Liver (tissue), 10 donors: ENCODE measurements at places on chromosomes 13 and 19.

GRCh38 chr19:49923055-49924003 lies 5.7 kb upstream of the ATF5 start:
- H3K4me3 ChIP-seq = peak overlapping the region; percentile 7
- no peaks in the 10 kb centered on the region for H3K36me3 ChIP-seq
- DNase-seq = peak; percentile 67
- H3K27ac ChIP-seq = peak overlapping the region; percentile 96
- peaks cover 13% of the 10 kb centered on the region for H3K4me1 ChIP-seq

DNA sequence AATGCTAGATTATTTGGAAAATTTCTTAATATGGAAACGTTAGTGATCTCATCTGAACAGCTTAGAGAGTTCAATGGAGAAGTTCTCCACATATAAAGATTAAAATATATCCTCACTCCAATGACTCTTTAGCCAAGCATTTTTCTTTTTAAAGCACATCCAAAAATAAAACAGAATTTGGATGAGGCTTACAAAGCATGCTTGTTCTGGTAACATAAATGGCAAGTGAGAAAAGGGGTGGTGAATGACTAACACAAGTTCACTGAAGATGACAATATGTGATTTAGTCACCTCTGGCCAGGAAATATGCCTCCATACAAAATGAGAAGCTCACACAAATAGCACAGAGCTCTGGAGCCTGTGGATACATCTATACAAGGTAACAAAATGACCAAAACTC lies 253.0 kb downstream of the PCDH20 start:
- no peaks in the 10 kb centered on the region for H3K36me3 ChIP-seq
- DNase-seq = no peak
- H3K4me3 ChIP-seq = no peak overlapping the region
- no peak overlapping the region for H3K27ac ChIP-seq

DNA sequence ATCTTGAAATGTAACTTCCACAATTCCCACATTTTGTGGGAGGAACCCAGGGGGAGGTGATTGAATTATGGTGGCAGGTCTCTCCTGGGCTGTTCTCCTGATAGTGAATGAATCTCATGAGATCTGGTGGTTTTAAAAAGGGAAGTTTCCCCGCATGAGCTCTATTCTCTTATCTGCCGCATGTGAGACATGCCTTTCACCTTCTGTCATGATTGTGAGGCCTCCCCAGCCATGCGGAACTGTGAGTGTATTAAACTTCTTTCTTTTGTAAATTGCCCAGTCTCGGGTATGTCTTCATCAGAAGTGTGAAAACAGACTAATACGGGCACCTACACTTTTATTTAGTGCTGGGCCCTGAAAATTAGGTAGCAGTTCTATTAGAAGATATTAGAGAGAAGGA lies 45.8 kb downstream of the TNFSF13B start:
- no peaks in the 10 kb centered on the region for H3K36me3 ChIP-seq
- no peaks in the 10 kb centered on the region for H3K4me1 ChIP-seq
- no peak overlapping the region for H3K4me3 ChIP-seq
- no peak overlapping the region for H3K27ac ChIP-seq
- no peaks in the 10 kb centered on the region for H3K27me3 ChIP-seq

DNA sequence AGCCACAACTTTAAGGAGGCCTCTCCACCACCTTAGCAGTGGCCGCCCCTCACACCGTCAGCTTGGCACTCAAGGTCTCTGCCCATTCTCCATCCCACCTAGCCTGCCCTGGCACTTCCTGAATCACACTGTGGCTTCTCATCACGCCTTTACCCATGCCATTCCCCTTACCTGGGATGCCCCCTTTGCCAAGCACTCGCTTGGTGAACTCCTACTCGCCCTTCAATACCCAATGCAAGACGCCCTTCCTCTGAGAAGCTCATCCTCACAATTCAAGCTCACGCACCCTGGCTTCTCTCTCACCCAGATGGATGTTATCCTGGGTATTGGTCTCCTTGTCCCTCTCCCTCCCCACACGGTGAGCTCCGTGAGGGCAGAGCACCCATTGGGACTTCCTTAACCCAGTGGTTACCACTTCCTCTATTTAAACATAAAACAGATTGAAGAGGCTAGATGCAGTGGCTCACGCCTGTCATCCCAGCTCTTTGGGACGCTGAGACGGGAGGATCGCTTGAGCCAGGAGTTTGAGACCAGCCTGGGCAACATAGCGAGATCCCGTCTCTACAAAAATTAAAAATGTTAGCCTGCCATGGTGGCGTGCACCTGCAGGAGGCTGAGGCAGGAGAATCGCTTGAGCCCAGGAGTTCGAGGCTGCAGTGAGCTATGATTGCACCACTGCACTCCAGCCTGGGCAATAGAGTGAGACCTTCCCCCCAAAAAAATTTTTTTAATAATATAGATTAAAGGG lies 12.6 kb upstream of the SHD start:
- H3K27ac ChIP-seq = no peak overlapping the region
- H3K4me3 ChIP-seq = no peak overlapping the region
- no peak for DNase-seq
- no peaks in the 10 kb centered on the region for H3K27me3 ChIP-seq

DNA sequence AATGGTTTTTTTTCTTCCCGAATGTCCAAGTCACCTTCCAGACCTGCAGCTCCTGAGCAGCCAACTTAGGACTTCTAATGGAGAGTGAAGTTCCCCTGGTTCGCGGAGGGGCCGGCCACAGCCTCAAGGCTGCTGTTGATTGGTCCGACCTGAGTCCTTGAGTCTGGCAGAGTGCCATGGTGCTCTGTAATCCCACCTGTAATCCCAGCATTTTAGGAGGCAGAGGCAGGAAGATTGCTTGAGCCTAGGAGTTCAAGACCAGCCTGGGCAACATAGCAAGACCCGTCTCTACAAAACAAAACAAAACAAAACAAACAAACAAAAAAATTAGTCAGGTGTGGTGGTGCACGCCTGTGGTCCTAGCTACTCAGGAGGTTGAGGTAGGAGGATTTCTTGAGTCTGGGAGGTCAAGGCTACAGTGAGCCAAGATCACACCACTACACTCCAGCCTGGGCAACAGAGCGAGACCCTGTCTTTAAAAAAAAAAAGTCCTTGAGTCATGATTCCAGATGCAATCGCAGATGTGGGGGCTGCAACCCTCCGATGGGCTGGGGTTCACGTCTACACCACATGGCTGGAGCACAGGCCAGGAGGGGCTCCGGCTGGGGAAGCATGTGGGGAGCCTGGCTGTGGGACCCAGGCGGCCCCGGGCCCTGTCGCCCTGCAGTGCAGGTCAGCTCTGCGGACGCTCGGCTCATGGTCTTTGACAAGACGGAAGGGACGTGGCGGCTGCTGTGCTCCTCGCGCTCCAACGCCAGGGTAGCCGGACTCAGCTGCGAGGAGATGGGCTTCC lies 17.7 kb downstream of the HPN start:
- no peak overlapping the region for H3K4me3 ChIP-seq
- peaks cover 13% of the 10 kb centered on the region for H3K4me1 ChIP-seq
- H3K27ac ChIP-seq = no peak overlapping the region
- no peak for DNase-seq
- peaks cover 2% of the 10 kb centered on the region for H3K36me3 ChIP-seq
- no peaks in the 10 kb centered on the region for H3K27me3 ChIP-seq

DNA sequence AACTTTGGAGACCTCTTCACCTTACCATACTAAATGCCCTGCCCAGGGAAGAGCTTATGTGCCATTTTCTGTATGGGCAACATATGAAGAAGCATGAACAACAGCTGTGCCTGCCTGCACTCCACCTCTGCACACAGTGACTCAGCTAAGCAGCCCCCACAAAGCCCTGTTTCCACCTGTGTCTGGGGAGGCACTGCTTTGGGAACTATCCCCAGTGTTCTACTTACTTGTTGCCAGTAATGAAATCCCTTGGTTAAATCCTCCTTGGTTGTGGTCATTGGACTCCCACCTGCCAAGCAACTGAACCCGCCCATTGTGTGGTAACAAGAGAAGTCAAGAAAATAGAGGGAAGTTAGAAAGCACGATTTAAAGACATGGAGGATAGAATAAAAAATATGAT lies 84.6 kb downstream of the NALCN start:
- no peak for DNase-seq
- no peaks in the 10 kb centered on the region for H3K36me3 ChIP-seq
- no peaks in the 10 kb centered on the region for H3K4me1 ChIP-seq

DNA sequence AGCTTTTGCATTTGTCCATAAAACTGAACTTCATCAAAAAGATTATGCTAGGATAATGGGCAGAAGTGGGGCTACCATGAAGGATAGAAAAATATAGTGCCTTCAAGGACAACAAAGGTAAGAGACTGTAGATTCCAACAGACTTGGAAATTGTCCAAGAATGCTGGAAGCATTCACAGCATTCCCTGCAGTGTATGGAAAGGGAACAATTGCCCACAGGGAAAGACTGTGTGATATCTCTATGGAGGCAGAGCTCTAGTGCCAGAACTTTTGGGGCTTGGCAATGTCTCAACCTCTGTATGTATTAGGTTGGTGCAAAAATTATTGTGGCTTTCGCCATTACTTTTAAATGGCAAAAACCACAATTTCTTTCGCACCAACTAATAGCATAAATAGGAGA lies 1598.8 kb upstream of the MIR17HG start:
- H3K4me3 ChIP-seq = no peak overlapping the region
- DNase-seq = no peak
- no peaks in the 10 kb centered on the region for H3K36me3 ChIP-seq
- H3K27ac ChIP-seq = no peak overlapping the region
- no peaks in the 10 kb centered on the region for H3K27me3 ChIP-seq
- no peaks in the 10 kb centered on the region for H3K4me1 ChIP-seq

GRCh38 chr19:5186293-5187050 lies 154.1 kb downstream of the PTPRS start:
- H3K36me3 ChIP-seq = no peaks in the 10 kb centered on the region
- no peaks in the 10 kb centered on the region for H3K27me3 ChIP-seq
- no peak overlapping the region for H3K27ac ChIP-seq
- no peaks in the 10 kb centered on the region for H3K4me1 ChIP-seq
- DNase-seq = no peak
